ENCODE measurements at places on chromosomes 4 and X.

DNA sequence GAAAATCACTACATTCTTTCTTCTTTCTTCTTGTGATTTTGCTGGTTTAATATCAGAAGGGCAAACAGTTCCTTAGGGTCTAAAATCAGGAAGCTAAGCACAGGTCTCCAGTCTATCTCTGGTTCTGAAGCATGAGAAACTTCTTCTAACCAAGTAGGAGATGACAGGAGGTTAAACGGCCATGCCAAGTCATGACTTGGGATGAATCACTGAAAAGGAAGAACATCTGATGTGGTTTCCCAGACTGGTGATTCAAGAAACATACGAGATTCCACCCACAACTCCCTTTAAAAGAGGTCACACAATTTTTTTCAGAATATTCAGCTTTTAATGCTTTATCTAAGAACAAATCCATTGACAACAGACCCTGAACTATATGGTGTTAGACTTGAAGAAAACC lies 684.0 kb upstream of the PRKX start:
- no peak for DNase-seq

DNA sequence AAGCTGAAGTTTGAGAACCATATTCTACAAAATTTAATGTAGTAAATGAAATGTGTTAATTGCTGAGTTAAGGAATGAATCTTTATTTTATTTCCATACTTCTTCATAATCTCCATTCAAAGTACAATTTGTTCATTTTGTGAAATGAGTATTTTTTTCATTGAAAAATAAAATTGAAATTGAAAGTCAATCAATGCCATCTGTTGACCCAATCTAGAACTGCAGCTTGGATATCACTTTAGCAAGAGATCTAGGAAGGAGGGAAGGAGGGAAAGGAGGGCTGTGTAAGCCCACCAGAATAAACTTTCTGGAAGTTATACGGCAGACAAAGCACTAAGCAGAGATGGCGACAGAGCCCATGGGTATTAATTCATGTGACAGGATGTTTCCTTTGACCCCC lies 128.4 kb downstream of the ZMAT1 start:
- no peak for DNase-seq

DNA sequence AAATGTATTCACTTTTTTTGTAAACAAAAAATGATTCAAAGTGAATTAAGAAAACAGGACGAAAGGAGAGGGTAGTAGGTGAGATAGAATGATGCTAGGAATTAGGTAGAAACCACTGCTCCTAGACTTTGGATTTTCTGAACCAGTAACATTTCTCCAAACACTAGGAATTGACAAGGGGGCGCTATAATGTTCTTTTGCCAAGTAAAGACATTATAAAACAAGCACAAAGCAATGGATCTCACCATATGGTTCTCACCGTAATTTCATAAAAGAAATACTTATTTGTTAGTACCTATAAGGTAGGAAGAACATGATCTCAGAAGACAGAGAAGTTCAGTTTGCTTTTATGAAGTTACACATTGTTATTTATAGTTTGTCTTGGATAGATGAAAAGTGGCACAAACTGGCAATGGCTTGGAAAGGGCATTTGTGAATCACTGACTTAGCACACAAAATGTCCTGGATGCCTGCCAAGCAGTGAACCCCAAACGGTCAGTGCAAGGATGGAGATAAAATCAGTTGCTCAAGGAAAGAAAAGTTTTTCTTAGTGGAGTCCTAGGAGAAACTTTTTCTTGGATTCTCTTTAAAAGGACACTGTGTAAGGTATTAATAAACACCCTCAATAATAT lies 8.1 kb upstream of the TBC1D1 start:
- no peak for DNase-seq

DNA sequence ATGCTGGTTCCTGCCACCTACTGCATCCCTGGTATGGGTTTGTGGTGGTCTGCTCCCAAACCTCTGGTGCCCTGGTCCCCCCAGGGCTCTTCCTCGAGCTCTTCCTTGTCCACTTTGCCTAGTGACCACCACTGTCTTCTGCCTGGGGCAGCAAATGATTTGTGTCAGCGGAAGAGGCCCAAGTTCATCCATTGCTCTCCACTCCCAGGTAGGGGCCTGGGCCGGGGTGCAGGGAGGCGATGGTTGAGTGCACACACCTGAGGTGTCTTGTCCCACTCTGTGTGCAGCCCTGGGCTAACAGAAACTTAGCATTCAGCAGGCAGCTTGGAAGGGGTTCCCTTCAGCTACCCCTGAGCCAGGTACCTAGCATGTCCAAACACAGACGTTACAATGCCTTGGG lies 75.6 kb upstream of the SOX3 start:
- no peak for DNase-seq

DNA sequence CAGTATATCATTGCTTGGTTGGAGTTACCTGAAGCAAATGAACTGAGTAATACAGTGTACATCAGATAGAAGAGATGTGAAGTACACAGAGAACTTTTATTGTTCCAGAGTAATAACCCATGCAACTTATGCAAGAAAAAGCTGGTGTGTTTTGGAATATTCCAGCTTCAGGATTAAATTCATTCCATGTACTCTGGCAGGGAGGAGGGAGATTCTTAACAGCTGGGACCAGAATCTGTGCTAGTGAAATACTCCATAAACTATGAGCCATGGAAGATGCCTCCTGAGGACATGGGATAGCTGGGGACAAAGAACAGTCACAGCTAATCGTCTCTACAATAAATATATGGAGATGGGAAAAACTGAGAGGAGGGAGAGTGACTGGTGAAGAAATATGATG lies 101.6 kb upstream of the OTUD4 start:
- no peak for DNase-seq

DNA sequence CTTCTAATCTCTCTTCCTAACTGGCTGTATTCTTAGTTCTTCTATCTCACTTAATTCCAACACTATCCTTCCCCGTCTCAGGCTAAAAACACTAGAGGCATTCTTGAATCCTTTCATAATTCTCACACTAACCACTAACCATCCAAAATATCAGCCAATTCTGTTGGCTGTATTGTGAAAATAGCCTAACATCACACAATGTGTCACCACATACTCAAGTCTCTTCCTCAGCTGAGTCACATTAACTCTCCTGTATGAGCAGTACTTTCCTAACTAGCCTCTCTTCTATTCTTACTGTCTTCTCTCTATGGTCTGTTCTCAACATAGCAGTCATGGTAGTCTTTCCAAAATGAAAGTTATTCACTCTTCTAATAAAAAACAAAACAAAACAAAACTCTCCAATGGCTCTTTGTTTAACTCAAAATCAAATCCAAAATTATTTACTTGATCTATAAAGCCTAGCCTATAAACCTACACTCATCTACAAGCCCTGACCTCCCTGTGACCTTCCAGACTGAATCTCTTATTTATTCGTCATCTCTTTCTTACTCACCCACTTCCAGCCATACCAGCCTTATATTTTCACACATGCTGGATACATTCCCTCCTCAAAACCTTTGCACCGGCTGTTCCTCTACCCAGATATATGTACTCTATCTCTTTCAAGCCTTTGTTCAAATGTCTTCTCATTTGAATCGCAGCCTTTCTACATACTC lies 445.9 kb downstream of the TLL1 start:
- no peak for DNase-seq

- no peak for DNase-seq
Observed at GRCh38 chrX:154379569-154379951, 465 bp downstream of the EMD start.

DNA sequence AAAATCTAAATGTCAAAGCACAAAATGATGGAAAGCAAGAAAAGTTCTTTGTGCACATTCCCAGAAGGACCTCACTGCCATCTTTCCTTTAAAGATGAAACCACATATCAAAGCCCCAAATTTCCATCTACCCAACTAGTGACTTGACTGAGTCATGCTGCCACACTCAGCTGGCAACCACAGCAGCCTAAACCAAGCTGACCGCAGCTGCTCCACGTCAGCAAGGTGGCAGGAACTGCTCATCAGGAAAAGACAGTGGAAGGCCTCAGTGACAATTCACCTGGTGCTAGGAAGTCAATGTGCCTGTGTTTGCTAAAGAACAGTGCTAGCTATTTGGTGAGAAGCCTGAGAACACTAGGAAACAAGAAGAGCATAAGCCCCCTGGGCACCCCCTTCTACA lies 26.1 kb downstream of the ACOX3 start:
- DNase-seq = no peak

- no peak for DNase-seq
Observed at GRCh38 chr4:14152834-14153519, 525.5 kb upstream of the BOD1L1 start.

DNA sequence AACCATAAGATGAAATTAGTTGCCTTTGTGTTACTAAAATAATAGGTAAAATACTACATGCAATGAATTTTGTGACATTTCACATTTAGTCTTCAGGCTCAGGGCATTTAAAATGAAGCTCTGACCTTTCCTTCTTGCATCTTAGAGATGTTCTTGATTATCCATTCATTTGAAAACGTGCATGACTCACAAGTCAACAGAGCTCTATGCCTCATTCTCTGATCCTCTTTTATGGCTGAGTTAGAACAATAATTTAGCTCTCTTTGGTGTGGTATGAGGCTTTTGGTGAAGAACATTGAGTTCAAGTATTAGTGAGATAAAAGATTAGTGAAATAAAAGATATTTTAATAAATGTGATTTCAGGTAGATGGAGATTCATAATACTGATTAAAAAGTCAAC lies 66.5 kb downstream of the TIGD2 start:
- no peak for DNase-seq

- no peak for DNase-seq
Observed at GRCh38 chrX:151974336-151975227, at the start of gene GABRE. GABRE (minus strand) TSS chrX:151974676; CDS start chrX:151974625, 51 bp downstream.

DNA sequence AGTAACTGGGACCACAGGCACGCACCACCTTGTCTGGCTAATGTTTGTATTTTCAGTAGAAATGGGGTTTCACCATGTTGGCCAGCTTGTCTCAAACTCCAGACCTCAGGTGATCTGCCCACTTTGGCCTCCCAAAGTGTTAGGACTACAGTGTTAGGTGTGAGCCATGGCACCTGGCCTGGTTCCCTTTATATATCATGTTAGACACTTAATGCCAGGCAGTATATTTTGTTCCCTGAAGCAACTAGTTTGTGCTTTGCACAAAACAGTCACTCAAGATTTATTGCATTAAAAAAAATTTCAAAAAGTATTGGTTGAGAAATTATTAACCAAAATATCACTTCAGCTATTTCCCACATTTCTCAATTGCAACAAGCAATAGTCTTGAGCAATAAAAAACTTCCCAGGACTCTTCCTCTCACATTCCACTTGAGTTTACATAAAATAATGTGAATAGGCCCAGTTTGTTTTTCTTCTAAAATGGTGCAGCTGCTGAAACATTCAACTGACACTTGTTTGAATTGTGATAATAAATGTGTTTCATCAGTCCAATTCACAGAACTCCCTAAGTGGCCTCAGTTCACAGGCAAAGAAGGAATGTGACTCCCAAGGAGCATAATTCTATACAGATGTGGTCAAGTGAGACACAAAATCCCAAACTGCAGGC lies 22.7 kb downstream of the CXCL1 start:
- no peak for DNase-seq

GRCh38 chr4:10051517-10052135 lies 30.3 kb upstream of the SLC2A9 start:
- no peak for DNase-seq

- no peak for DNase-seq
Observed at GRCh38 chrX:154348114-154348531, 26.3 kb downstream of the FLNA start.

DNA sequence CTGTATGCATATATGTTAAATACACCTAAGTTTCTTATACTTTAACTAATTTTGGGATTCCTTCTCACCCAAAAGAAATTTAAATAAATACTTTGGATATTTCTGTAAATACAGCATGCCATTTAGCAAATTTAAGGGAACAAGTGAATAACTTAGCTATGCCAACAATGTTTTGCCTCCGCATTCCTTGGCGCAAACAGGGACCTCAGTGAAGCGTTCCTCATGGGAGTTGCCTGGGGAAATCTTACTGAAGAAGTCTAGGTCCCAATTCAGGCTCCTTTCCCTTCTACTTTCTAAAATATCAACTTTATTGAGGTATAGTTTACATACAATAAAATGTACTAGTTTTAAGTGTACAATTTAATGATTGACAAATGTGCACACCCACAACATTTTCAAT lies 25.0 kb downstream of the COL4A5 start:
- DNase-seq = no peak

DNA sequence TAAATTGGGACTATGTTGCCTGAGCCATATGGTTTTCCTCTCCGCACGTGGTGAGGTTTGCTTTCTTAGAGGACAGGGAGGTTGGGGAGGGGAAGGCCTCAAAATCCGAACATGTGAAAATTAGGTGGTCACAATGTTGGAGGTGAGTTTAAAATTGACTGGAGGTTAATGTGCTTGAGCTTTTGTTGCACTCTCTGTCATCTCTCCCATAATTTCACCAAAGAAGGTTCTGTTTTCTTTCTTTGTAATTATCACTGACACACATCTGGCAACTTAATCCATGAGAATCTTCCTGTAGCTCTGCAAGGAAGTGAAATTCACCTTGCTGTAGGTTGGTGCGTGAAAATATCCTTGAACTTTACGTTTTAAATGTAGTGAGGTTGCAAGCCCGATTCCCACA lies 225.5 kb downstream of the PDGFC start:
- DNase-seq = no peak

GRCh38 chrX:50442426-50443116 lies 28.1 kb downstream of the DGKK start:
- no peak for DNase-seq

DNA sequence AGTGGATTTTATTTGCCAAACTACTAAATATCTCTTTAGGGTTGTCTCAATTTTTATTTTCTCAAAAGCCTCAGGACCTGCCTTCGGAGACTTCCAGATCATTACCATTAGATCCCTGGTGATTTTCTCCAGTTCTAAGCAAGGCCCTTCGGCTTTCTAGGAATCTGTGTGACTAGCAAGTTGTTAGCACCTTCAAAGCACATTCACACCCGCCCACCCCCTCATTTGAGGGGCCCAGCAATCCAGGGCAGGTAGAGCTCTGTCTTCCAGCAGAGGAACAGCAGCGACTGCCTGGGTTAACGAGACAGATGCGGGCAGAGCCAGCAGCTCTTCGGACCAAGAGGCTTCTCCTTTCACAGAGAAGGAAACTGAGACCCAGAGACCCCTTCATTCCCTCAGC lies 2.0 kb downstream of the WDR1 start:
- no peak for DNase-seq

GRCh38 chr4:113773014-113773413 lies 11.5 kb upstream of the CAMK2D start:
- no peak for DNase-seq

DNA sequence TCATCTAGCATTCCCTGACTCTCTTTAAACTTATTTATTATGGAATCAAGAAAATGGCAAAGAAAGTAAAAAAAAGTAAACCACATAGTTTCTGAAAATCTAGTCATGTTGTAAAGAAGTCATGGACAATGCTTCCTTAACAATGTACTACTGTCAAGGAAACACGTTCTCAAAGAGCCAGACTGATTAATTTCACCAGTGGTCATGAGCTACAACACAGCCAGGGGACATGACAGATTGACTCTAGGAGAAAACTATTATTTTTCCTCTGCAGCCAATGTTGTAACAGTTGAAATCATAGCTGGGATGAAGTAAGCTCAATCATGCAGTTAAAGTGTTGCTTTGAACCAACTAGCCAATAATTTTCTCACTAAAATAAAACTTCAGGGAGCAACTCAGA lies 109.2 kb downstream of the MAPK10 start:
- DNase-seq = no peak

All from stimulated activated CD4-positive, alpha-beta T cell treated with anti-CD3 and anti-CD28 coated beads, Interleukin-1b, Interleukin-23, amount 100 ng/mL, for 1 hour (primary cell).